ENCODE measurements at places on chromosomes 3 and 15. TPM values are rescaled to one million over a fixed set of nuclear protein-coding genes. Genes with fewer than 3 reads are reported as not detected.

The DGKG gene
- total RNA-seq: 0.54 TPM

The HES1 gene
- total RNA-seq: 84.6 TPM

The NRROS gene
- 8.5 TPM for total RNA-seq

The RBP2 gene
- not detected for total RNA-seq

The TRAT1 gene
- not detected for total RNA-seq

The FETUB gene
- not detected for total RNA-seq

The CFAP91 gene
- not detected for total RNA-seq

The CCR8 gene
- total RNA-seq: not detected

The RASGRF1 gene
- total RNA-seq: 0.98 TPM

The SCG3 gene
- 1.6 TPM for total RNA-seq

The SKIL gene
- total RNA-seq: 122 TPM

The GCNT3 gene
- not detected for total RNA-seq

The SV2B gene
- 0.11 TPM for total RNA-seq
